Activated CD8-positive, alpha-beta T cell treated with anti-CD3 and anti-CD28 coated beads, Interleukin-2, amount 10 ng/mL, durations not matched to agents 7 days and 5 days (primary cell): ENCODE measurements at places on chromosomes 4 and X.

DNA sequence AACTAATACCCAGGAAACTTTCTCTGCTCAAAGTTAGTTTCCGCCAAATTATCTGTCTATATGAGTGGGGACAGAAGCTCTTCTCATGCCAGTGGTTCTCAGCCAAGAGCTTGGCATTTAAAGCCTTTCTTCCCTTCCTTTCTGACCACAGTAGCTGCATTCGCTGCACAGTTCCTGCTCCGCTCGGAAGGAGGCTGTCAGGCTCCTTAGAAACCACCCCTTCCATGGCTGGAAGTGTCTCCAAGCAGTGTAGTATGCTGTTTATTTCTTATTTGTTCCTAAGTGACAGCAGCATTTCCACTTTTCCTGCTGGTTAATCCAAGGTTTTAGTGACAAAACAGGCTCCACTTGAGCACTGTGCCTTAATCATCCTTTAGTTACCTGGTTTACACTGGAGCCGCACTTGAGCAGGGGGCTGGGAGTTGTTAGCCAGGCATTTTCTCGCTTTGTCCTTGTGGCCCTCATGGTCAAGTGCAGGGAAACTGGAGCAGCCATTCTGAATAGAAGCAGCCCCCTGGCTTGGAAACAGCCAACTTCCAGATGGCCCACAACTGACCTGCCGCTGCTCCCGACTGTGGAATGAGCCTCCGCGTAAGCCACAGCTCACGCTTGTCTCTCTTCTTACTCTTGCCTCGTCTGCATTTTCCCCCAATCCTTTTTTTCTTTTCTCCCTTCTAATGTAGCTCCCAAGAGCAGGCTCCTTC, 739.4 kb upstream of the TENM3 start:
- DNase-seq = no peak

DNA sequence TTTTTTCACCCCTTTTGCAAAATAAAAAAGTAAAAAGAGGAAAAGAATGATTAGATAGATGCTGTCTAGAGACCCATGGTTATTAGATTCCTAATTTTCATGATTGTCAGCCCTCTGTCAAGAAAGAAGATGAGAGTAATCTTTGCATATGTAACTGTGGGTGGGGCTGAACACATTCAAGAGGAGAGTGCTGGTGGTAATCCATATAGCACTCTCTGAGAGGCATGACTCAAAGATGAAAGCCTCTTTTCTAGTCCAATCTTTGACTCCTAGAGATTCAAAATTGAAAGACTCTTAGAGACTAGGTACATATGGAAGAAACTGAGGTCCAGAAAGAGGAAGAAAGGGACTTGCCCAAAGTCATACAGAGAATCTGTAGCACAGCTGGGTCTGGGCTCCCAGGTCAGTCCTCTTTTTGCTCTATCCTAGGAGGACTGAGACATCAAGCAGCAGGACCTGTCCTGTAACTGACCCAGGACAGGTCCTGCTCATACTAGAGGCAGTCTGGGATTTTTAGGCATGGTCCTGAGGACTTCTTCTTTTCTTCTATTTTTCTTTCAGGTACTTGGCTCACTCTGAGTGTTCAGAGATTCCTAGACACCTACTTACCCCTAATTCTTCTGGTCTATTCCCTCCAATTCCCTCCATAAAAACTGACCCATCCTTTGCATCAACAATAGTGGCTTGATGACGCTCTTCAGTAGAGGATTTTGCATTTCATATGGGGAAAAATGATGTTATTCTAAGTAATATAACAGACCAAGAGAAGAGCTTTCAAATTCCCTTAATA, 23.8 kb downstream of the VSIG4 start:
- DNase-seq = peak; percentile 30

GRCh38 chr4:76125816-76126215, 22.4 kb downstream of the NUP54 start:
- DNase-seq = no peak

- DNase-seq = no peak
Observed at GRCh38 chr4:55547466-55547770, 709 bp upstream of the CLOCK start.

GRCh38 chrX:94742772-94743171, 1068.8 kb downstream of the FAM133A start:
- no peak for DNase-seq

- no peak for DNase-seq
Observed at GRCh38 chr4:145525291-145525740, 43.7 kb downstream of the SMAD1 start.

DNA sequence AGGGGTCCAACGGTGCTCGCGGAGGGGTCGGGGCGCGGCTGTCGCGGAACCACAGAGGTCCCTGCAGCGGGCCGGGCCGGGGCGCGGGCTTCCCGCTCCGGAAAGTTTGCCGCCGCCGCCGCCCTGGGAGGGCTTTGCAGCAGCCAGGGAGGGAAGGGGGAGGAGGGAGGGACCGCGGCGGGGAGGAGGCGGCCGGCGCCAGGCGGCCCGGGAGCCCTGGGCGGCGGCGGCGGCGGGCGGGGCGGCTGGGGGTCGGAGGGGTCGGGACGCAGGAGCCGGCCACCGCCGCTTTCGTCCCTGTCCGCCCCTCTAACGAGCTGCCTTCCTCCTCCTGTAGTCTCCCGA, 375 bp downstream of the FGFR3 start:
- peak; percentile 57 for DNase-seq

DNA sequence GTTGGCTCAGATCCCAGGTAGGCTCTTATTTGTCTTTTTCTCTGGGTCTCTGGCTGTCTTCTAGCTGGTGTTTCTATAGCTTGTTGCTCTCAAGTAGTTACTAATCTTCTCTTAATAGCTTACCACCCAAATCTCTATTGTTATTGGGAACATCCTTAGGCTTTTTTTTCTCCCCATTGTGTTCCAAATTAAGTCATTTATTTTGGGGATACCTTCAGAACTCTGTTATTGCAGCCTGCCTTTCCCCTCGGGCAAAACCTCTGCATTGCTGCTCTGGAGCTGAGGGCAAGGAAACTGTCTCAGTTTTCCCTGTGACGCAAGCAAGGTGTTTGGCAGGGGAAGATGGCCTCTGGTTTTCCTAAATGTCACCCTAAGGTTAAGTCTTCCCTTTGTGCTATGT, 338.1 kb upstream of the ZCCHC13 start:
- DNase-seq = no peak

DNA sequence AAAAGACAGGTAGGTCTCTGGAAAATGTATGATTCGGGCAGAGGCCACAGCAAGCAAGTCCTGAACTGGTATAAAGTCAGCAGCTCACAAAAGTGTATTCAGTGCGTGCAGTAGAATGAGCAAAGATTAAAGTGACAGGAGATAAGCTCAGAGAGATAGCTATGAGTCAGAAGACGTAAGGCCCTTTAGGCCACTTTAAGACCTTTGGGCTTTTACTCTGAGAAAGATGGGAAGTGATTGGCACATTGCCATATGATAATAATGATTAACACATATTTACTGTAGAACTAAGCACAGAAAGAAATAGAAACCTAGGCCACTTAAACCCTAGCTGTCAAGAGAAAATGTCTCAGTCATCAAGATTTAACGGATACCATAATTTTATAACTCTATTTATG, 51.7 kb downstream of the TBCK start:
- DNase-seq = no peak

GRCh38 chr4:14837860-14838259, 164.4 kb upstream of the CPEB2 start:
- no peak for DNase-seq

- DNase-seq = no peak
Observed at GRCh38 chr4:17504081-17504480, 7.8 kb downstream of the QDPR start.

DNA sequence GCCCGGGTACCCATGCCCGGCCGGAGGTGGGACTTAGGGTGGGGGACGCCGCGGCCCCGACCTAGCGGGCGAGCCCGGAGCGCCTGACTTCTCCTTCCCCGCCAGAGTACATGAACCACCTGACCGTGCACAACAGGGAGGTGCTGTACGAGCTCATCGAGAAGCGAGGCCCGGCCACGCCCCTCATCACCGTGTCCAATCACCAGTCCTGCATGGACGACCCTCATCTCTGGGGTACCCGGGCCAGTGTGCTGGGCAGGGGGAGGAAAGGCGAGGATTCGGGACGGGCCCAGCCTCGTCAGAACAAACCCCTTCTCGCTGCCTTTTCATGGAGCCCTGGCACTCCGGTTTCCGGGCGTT, 622 bp downstream of the TAFAZZIN start:
- DNase-seq = peak; percentile 77

- DNase-seq = no peak
Observed at GRCh38 chr4:44279469-44279868, 169.1 kb downstream of the KCTD8 start.

DNA sequence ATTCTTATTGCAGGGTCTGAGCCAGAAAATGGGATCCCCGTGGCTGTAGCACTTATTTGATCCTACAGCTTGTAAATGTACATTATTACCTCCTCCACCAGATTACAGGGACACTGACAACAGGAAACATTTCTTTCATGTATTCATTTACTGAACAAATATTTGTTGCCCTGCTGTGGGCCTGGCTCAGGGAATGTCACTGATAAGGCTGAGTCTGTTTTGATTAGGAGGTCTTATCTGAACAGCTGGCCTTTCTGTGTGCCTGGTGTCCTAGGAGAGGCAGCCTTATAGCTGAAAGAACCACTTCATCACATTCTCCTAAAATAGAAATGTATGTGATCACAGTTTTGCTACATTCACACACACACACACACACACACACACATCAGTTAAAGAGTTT, 45.5 kb upstream of the PROM1 start:
- no peak for DNase-seq

- DNase-seq = no peak
Observed at GRCh38 chr4:53905941-53906377, 158.4 kb downstream of the CHIC2 start.

DNA sequence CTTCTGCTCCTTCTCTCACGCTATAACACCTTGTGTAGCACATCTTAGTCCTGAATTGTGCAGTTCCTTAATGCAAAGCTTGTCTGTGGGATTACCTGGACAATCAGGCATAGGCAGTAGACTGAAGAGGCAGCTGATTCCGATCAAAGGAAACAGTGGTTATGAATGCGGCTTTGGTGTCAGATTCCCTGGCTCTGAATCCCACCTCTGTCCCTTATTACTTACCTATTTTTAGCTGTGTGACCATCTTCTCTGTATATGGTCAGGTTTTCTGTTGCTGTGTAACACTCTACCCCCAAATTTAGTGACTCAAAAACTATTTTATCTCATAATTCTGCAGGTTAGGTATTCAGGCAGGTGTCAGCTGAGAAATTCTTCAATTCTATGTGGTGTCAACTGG, 3.2 kb downstream of the ZBTB49 start:
- DNase-seq = no peak

GRCh38 chr4:77073106-77073809, 2.5 kb downstream of the CCNI start:
- no peak for DNase-seq

DNA sequence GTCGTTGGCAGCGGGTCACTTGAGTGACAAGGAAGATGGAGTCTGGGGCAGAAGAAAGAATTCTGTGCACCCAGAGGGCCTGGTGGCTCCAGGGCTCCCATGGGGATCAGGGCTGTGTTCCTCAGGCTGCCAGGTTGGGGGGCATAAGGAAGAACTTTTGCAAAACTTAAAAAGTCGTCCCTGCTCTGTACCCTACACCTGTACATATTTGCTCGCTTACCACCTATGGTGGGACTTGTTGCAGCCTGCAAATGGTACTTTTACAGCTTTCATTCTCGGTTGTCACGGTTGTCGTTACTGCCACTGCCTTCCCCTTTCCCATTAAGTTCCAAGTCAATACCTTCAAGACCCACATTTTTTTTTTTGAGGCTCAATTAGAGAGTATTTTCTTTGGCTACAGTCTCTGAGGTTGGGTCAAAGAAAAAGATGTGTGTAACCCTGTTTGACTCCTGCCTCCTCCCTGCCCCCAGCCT, 9.1 kb downstream of the ARX start:
- DNase-seq = no peak

- no peak for DNase-seq
Observed at GRCh38 chrX:794311-794710, 163.7 kb downstream of the SHOX start.

DNA sequence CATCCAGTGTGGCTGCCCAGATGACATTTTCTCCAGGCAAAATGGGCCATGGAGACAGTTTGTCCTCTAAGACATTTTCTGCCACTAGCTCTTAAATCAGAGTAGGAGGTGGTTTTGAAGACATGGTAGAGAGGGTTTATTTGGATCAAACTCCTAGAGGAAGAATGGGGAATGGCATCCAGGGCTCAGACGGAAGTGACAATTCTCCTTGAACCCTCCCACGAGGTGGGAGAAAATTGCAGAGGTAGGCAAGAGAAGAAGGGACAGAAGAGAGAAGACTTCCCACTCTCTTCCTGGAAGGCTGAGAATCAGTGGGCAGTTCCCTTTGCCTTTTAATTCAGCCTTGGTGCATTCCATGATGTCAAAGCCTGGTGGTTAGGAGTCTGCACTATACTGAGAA, 194.0 kb downstream of the SMIM20 start:
- DNase-seq = no peak

- DNase-seq = no peak
Observed at GRCh38 chrX:63581398-63581797, 203.6 kb downstream of the ARHGEF9 start.

DNA sequence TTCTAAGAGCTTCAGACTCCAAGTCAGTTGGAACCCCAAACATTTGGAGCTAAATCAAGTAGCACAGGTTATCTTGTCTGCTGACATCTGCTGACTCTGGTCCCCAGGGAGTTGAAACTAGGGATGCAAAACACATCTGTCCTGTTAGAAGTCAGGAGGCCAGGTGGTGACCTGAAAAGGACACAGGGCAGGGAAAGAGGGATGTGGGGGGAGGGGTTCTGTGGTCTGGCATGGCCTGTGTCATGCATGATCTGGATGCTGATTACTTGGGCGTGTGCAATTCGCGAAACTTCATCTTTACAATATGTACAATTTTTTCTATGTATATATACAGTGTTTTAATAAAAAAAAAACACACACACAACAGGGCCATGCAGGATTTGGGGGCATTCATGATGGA, 55.3 kb downstream of the FHDC1 start:
- no peak for DNase-seq

DNA sequence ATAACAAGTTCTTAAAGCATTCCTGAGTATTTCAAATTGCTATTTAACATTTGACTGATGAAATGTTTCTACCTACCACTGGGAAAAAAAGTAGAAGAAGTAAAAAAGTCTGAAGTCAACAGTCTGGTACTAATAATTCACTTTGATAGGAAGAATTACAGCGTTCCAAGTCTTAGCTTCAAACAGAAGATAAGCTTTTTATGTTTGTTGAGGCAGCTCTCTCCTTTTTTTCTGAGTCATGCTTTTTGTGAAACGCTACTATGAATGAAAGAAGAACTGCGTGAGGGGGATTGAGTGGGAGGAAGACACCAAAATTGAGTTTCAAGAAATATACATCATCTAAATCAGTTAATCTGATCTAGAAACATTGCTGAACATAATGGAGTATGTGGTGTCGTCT, 13.0 kb upstream of the KDR start:
- DNase-seq = no peak

GRCh38 chrX:330726-331150, 12.1 kb upstream of the GTPBP6 start:
- DNase-seq = no peak

GRCh38 chrX:30327762-30328161, 18.6 kb upstream of the NR0B1 start:
- no peak for DNase-seq

GRCh38 chrX:38929966-38930421, 128.7 kb downstream of the MID1IP1 start:
- DNase-seq = no peak

GRCh38 chrX:111719426-111720210, 38.6 kb downstream of the ALG13 start:
- no peak for DNase-seq
